ENCODE measurements at places on chromosomes 2 and 18.
A peak's percentile ranks its signal among the peaks of the same experiment; 100 is the strongest.

DNA sequence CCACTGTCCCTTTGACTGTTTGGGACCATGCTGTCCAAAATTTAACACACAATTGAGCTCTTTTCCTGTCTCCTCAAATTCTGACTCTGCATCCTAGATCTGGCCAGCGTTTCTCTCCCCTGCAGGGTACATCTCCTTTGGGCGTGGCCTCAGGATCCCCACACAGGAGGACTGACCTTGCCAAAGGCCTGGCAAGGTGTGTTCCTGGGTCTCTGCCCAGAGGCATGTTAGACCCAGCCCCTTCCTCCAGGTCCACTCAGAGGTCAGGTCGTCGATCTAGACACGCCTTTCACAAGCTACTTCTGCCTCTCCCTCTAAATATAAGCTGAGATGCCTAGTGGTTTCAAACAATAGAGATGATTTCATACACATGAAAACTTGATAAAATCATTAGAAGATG, 45.4 kb upstream of the SMIM21 start:
- no peak for DNase-seq

GRCh38 chr2:113876503-113877387, 13.1 kb upstream of the ACTR3 start:
- no peak for DNase-seq

GRCh38 chr18:457521-458412, 42.7 kb downstream of the COLEC12 start:
- DNase-seq, result peak; percentile 38

DNA sequence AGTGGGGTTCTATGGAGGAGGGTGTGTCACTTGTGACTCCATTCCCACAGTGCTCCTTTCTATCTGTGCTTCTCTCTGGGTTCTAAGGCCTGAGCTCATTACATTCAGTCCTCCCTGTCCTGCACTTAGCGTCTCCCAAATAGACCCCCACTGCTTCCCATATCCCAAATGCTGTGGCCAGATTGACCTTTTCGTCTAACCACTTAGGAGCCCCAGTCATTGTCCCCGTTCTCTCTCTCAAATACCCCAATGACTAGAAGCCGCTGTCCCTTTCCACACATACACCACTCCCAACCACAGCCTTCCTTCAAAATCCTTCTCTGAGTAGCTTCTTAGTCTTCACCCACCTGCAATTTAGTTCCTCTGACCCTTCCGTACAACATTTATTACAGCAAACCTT, 146.5 kb downstream of the TRIM43 start:
- DNase-seq, result no peak

DNA sequence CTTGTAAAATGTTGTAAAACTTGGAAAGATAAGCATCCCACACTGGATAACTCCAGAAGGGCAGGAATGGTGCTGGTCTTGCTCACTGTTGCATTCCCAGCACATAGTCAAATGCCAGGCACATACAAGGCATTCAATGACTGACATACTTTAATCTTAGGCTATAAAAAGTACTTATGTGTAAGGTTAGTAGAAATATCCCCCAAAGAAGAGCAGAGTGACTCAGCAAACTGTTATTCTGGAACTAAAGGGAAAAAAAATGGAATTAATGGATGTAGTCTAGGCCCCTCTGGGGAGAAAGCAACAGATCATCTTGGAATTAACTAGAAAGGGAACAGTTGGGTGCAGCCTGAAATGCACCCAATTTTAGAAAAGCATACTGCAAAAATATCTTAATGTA, 9.0 kb downstream of the ZBTB14 start:
- DNase-seq, result no peak

GRCh38 chr2:162972383-162972782, 133.8 kb upstream of the KCNH7 start:
- no peak for DNase-seq

GRCh38 chr2:180573951-180574350, 406.5 kb upstream of the UBE2E3 start:
- peak; percentile 51 for DNase-seq

DNA sequence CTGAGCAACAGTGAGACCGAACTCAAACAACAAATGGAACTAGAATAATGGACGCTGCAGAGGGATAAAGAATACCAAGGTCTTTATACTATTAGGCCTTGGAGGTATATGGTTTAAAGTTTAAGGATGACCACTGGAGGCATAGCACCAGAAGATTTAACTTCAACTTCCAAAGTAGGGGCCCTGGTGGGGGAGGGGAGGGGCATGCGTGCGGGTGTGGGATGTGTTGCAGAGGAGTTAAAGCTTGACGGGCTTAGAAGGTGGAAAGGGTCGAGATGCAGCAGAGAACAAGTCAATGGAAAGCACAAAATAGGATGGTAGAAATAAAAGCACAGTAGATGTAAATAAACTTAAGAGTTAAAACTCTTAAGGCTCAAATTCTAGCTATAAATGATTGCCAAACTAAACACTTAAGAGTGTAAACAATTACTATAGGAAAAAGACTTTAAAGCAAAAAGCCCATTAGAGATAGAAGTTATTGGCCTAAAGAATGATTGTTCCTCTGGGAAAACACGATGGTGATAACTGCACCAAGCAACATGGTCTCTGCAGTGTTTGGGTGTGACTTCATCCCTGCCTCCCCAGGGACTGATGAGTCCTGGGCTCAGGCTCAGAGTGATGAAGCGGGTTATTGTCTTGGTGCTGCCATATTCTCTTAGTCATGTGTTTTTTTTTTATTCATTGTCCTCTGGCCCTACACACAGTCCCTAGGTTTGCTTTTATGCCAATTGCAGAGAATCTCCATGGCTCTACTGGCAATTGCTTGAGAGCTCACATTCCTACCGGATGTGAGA, 13.0 kb downstream of the RRM2 start:
- DNase-seq, result peak; percentile 86

DNA sequence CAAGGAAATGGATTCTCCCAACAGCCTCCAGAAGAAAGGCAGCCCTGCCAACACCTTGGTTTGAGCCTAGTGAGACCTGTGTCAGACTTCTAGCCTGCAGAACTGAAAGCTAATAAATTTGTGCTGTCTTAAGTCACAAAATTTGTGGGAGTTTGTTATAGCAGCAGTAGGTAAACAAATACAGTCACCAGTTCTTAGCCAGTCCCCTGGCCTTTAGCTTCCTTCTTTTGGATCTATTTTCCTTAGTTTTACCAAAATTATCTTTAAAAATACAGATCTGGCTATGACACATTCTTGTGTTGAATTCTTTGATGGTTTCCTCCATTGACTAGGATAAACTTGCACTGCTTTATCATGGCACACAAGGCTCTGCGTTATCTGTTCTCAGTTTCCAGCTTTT, 697.9 kb upstream of the FANCL start:
- peak; percentile 14 for DNase-seq

- no peak for DNase-seq
These were observed 8.9 kb upstream of the POU3F3 start for GRCh38 chr2:104844807-104845551.

DNA sequence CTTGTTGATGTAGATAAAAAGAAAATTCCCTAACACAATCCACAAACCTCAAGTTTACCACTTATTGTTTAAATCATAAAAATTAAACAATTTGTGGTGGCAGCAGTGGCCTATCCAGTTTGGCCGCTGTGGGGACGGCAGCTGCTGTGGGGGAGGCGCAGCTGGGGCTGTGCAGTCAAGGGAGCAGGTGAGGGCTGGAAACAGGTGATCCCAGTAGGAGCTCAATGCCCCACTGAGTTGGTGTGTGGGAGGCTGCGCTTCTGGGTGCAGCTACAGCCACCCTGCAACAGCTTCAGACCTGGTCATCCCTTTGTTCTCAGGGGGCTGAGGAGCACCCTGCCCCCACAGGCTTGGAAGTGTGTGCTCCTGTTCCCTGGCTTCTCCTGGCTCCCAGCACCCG, 266.0 kb upstream of the FSIP2 start:
- DNase-seq, result no peak

GRCh38 chr2:155722290-155722689, 610.2 kb downstream of the NR4A2 start:
- no peak for DNase-seq

DNA sequence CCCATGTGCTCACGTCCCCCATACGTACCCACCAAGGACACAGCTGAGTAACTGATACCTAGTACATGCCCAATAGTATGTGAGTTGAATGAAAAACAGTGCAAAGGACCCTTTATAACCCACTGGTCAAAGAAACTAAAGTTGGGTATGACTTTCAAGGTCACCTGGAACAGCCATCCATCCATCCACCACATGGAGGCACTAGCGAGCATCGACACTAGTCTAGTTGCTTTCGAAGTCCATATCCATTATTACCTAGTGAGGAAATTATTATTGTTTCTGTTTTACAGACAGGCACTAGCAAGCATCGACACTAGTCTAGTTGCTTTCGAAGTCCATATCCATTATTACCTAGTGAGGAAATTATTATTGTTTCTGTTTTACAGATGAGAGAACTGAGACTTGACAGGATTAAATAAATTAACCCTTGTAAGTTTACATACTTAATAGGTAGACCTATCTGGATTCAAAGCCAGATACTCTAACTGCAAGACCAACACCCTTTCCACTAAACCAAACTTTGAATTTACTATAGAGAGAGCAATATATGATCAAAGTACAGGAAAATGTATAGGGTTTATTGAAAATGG, 233.7 kb downstream of the METTL4 start:
- DNase-seq, result peak; percentile 61

DNA sequence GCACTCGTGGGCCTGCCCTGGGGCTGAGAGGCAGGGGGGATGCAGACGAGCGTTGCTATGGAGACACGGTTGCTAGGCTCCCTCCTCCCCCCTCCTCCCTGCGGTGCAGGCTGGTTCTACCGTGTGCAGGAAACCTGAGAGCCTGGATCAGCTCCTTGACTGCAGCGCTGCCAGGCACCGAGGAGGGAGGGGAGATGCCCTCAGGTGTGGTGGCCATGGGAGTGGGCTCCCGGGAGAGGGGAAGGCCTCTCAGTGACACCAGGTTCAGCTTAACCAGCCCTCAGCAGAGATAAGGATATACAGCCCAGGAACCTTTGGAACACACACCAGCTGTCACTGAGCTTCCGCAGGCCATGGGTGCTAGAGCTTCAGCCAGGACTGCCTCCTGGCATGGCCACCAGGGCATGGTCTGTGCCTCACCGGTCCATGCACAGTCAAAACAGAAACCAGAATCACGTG, 124.4 kb upstream of the PXDN start:
- DNase-seq, result no peak

DNA sequence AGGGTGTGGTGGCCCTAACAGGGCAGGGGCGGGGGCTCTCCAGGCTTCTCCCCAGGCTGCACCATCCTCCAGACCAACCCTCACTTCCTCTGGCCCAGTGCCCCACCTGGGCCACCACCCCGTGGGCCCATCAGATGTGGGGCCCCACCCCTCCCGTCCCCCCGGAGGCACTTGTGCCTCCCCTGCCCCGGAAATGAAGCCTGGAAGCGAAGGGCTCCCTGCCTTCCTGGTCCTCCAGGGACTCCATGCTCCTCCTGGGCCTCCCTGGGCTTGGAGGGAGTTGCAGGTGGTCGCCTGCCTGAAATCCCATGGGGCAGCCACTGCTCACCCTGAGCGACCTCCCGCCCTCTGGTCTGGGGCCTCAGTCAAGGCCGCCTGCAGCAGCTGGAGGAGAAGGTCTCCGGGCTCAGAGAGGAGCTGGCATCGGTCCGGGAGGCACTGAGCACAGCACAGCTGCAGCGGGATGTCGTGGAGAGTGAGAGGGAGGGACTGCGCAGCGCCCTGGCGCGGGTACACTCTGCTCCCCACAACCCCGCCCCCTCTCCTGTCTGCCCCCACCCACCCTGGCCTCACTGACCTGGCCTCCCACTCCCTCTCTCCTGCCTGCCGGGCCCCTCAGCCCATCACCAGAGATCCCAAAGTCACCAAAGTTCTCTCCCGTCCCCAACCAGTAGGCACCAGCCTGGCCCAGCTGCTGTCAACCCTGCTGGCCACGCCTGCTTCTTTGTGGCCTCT, 28.0 kb downstream of the CROCC2 start:
- DNase-seq, result no peak

GRCh38 chr18:53745224-53745967, 479.1 kb downstream of the MBD2 start:
- DNase-seq, result peak; percentile 28

DNA sequence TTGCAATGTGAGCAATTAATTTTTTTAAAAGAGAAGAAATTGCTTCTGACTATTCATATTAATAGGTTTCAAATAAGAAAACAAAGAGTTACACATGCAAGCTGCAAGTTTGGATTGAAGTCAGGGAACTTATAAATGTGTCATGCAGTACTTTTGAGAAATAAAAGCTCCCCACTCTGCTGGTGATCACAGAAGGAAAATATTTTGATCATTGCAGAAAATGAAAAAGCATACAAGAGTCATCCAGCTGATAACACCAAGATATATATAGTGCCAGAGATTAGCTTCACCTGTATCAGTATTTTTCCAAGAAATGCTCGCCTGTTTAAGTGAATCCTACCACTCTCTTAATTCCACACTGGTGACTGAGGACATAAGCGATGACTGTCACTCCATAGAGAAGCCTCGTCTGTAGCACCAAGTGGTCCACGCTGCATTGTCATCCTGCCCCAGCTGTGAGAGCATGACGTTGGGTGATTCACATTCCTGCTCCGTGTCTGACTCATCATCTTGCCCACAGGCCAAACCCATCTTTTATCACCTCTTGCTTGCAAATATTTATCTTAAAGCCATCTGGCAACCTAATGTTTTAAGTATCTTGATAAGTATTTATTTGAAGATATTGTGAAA, 178.0 kb downstream of the ASXL3 start:
- peak; percentile 95 for DNase-seq

All from GM23248 (cell line).